ENCODE measurements at places on chromosomes 1 and 21.

- no peak for DNase-seq
Observed at GRCh38 chr1:109298666-109299557, 7.9 kb downstream of the MYBPHL start.

DNA sequence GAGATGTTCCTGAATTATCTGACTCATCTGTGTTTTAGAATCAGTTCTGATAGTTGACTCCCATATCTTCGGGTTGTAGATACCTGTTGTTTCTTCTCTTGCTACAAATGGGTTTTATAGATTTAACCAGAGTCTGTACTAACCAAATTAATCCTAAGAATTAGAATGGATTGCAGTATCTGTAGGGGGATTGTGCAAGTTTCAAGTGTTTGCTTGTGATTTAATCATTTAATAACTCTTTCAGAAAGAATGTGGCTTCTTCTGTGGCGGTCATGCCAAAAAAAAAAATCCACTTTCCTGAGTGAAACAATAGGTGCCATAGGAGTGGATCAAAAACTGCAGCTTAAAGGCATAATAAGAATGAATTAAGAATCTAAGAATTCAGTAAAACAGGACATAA lies 9.4 kb downstream of the IPO9 start:
- no peak for DNase-seq

DNA sequence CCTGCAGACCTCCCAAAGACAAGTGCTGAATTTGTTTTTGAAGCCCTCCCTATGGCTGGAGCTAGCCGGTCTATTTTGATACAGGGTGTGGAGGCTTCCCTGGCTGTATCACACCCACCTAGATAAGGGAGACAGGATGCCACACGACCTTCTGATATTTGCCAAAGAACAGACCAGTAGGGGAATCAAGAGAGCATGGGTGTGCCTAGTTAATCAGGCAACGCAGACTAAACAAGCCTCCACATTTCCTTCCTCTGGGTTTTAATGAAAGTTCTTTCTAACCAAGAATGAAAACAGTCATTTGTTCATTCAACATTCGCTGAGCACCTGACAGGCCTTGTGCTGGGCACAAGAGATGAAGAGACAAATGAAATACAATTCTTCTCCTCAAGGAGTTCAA lies 446.8 kb downstream of the PLPP3 start:
- no peak for DNase-seq

DNA sequence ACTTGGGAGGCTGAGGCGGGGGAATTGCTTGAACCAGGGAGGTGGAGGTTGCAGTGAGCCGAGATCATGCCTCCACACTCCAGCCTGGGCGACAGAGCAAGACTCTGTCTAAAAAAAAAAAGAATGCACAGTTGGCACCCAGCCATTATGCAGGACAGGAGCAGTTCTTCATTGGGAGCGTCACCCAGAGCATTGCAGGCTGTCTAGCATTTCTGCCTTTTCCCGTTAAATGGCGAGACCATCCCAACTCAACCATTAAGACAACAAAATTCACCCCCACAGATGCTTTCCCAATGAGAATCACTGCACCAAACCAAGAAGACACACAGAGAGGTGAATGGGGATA lies 105.8 kb downstream of the EDEM3 start:
- no peak for DNase-seq

DNA sequence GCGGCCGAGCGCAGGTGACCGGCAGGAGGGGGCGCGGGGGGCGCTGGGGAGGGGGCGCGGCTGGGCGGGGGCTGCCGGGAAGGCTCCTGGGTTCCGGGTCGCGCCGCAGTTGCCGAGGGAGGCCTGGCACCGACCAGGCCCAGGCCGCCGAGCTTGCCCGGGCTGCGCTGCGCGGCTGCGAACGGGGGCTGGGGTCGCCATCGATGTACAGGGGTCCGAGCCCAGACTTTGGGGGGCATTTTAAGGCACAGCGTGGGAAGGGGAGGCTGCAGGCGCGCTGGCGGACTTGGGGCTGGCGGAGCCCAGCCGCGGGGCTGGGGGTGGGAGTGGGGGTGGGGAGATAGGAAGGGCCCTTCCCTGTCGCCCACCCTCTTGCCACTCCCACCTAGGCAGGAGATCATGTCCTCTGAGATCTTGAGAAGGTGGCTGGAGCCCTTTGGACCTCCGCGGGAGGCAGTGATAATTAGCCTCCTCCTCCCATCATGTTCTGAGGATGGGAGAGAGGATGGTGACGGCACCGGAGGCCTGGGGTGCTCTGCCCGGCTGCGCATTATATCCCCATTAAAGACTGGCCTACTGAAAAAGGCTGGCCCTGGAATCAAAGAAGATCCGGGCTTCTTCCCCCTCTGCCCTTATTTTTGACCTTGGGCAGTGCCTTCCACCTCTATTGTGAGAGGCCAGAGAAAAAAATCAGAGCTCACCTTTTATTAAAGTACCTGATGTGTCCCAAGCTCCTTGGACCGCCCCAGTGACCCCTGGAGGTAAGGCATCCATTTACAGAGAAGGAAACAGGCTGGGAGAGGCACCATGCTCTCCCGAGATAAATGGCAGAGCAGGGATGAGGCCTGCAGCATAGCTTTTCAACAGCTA lies 497 bp downstream of the FBXO44 start:
- DNase-seq: no peak

GRCh38 chr1:89938171-89939055 lies 56.5 kb upstream of the ZNF326 start:
- no peak for DNase-seq

GRCh38 chr1:7040969-7041695 lies 255.9 kb downstream of the CAMTA1 start:
- DNase-seq: no peak

DNA sequence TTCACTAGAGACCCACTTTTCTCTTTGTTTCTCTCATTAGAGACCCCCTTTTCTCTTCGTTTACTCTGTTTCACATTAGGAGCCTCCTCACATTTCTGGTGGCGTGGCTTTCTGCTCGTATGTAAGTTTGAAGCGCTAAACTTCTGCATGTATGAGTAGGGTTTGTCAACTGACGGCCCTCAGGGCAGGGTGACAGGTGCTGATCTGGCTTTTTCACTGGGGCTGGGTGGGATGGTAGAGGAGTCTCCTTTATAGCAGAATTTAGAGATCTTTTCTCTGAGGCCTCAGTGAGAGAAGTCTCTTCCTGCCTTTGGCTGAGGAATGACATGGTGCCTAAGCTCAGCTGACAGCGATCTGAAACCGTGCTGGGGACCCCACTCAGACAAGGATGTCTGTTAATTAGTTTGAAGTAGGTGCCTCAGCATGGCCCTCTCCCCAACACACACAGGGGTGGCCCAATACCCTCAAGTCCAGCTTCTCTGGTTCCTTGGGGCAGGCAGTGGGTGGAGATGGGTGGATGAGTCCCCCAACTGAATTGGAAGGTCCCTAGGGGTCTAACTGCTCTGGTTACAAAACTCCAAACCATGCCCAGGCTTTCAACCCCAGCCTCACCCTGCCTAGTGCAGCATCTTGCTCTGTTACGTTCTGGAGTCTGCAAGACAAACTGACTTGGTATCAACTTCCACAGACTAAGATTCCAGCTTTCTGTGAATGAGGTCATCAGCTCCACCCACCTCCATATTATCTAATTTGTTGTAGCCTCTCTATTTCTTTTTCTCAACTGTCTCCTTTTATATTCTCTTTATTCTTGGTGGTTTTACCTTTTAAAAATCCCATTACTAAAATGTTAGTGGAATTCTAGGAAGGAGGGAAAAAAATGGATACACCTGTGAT lies 3.2 kb downstream of the SLC1A7 start:
- DNase-seq: no peak

DNA sequence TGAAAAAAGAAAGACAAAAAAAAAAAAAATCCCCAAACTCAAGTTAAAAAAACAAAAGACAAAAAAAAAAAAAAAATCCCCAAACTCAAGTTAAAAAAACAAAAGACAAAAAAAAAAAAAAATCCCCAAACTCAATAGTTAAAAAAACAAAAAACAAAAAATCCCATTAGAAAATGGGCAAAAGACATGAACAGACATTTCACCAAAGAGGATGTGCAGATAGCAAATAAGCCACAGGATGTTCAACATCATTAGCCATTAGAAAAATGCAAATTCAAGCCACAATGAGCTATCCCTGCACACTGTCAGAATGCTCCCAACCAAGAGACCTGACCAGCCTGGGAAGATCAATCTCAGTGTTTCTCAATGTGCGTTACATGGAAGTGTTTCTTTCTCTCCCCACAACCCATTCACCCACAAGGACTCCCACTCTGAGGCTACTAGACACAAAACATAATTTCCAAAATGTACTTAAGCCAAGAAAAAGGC lies 33.9 kb downstream of the MRAP start:
- no peak for DNase-seq

- DNase-seq: no peak
Observed at GRCh38 chr21:32917362-32918135, 108.2 kb upstream of the OLIG2 start.

- DNase-seq: no peak
Observed at GRCh38 chr1:193060406-193060805, 994 bp downstream of the RO60 start.

DNA sequence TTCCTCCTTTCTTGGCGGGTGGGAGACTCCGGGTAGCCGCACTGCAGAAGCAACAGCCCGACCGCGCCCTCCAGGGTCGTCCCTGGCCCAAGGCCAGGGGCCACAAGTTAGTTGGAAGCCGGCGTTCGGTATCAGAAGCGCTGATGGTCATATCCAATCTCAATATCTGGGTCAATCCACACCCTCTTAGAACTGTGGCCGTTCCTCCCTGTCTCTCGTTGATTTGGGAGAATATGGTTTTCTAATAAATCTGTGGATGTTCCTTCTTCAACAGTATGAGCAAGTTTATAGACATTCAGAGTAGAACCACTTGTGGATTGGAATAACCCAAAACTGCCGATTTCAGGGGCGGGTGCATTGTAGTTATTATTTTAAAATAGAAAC lies 2.5 kb downstream of the OLIG2 start:
- no peak for DNase-seq

GRCh38 chr1:44519035-44519676 lies 114.1 kb downstream of the RNF220 start:
- DNase-seq: no peak

GRCh38 chr1:54273795-54274163 lies 73.8 kb downstream of the MRPL37 start:
- DNase-seq: no peak

DNA sequence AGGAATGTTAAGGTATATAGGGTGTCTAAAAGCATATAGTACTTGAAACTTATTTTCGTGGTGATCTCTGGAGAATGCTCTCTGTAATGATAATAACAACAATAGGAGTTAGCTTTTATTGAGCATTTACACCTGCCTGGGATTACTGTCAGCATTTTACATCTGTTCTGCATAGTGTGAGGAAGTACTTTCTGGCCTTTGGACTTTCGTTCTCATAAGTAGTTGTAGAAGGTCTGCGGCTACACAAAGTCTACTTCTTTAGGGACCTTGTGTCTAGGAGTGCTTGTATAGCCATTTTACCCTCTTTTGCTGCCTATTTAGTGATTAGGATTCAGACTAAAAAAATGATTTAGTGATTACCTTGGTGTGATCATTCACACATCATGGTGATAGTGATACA lies 103.6 kb upstream of the GPR52 start:
- DNase-seq: no peak

- no peak for DNase-seq
Observed at GRCh38 chr1:151994956-151995355, 1.3 kb upstream of the S100A10 start.

DNA sequence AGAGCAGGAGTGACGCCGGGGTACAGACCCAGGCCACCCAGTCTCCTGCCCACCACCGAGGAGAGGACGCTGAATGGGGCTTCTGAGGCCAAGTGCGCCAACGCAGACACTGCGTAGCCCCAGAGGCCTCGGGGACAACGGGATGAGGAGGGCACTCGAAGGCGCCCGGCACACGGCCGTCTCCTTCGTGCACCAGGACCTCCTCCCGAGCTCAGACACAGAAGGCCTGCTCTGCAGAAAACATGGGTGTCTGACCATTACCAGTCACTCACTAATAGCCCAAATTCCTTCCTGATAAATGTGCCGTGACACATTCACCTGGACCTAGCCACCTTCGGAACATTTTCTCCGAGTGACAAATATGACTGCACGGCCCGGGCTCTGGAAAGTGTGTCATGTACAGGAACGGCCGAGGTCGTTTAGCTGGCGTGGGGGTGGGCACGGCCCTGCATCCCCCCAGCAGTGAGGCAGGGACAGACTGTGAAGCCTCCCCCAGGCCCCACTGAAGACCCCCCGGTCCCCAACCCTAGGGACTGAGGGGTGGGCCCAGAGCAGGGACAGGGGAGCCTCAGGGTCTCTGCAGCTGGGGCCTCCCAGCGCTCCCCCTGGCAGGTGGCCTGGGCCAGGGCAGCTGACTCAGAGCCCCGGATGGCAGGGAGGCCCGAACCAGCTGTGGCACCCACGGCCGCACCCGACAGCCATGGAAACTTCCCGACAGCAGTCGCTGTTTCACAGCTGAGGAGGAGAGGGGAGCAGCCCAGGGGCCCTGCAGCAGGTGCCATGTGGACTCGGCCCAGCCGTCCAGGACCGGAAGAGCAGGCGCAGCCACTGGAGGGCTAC lies 16.7 kb upstream of the COL6A2 start:
- DNase-seq: no peak

DNA sequence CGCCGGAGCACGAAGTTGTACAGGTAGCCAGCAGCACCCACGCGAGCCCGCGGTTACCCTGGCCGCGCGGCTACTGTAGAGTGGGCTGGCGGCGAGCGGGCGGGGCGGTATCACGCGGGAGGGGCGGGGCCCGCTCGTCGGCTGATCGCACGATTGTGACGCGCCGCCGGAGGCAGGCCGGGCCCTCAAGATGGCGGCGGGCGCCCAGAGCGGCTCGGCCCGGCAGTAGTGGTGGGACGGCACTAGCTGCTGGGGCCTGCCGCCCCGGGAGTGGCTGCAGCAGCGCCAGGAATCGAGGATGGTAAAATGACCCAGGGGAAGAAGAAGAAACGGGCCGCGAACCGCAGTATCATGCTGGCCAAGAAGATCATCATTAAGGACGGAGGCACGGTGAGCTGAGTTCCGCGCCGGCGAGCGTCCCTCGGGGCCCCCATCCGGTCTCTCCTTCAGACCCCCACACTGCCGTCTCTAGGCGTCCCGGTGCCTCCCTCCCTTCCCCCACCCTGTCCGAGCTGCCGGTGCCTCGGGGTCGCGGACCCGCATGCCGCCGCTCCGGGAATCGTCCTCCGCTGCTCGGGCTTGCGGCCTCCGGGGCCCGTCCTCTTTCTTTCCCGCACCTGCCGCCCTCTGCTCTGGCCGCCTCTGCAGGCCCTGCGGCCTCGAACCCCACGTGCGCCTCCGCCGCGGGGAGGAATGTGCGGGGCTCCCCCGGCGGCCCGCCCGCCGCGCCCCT lies 68.3 kb downstream of the SLC35A3 start:
- DNase-seq: peak; percentile 61

DNA sequence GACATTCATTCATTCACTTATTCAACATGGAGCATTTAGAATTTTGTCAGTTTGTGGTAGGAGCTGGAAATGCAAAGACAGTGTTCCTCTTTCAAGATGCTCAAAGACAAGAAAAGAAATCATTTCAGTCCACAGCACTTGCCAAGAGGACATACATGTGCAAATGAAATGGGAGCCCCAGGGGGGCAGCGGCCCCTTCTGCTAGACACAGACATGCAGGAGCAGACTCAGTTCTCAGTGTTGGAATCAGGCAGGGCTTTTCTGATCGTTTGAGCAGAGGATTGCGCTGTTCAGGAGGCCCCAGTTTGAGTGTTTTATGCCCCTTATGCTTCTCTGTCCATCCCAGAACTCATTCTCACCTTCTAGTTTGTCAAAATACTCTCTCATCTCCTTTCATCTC lies 35.6 kb upstream of the VASH2 start:
- DNase-seq: no peak
